ENCODE measurements at places on chromosomes 2 and 18.

GRCh38 chr2:1509271-1510065 is 96.2 kb downstream of the TPO start:
- H3K27me3 ChIP-seq, result no peaks in the 10 kb centered on the region
- H3K4me1 ChIP-seq, result no peaks in the 10 kb centered on the region
- no peak for DNase-seq
- no peaks in the 10 kb centered on the region for H3K36me3 ChIP-seq
- no peak overlapping the region for H3K4me3 ChIP-seq

GRCh38 chr2:10538224-10538894 is 90.2 kb upstream of the ODC1 start:
- H3K27ac ChIP-seq, result no peak overlapping the region
- H3K4me3 ChIP-seq, result no peak overlapping the region
- DNase-seq, result no peak
- no peaks in the 10 kb centered on the region for H3K4me1 ChIP-seq
- no peaks in the 10 kb centered on the region for H3K27me3 ChIP-seq

DNA sequence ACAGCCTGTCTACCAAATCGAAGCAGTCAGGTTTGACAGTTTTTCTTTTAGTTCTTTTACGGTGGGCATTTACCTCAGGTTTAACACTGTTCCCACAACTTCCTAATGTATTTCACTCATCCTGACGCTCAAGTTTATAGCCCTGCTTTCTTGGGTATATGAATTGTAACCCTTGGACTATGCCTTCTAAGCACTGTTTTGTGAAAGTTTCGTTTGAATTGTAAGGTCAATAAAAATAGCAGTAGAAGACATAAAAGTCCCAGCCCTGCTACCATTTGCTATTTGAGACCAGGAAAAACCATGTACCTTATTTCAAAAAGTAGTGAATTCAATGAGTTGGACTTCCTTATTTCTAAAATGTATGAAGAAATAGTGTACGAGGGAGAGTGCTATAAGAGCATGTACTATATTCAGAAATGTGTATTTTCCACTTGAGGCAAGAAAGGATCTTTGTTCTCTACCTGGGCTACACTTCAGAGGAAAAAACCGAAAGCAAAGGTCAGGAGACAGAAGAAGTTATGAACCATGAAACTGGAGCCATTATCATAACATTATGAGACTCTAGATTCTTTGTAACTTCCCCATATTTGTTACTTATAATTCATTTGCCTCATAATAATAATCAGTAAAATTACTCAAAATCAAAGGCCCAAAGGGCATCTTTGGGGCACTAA is 1.9 kb upstream of the ZC3H15 start:
- H3K27me3 ChIP-seq, result no peaks in the 10 kb centered on the region
- peaks cover 7% of the 10 kb centered on the region for H3K4me1 ChIP-seq
- DNase-seq, result peak; percentile 65

- DNase-seq, result no peak
- H3K4me1 ChIP-seq, result peaks cover 20% of the 10 kb centered on the region
- no peak overlapping the region for H3K27ac ChIP-seq
- H3K4me3 ChIP-seq, result no peak overlapping the region
Measured at GRCh38 chr2:86039963-86040655, 65.6 kb downstream of the POLR1A start.

- H3K4me1 ChIP-seq, result no peaks in the 10 kb centered on the region
- H3K27me3 ChIP-seq, result no peaks in the 10 kb centered on the region
- H3K4me3 ChIP-seq, result no peak overlapping the region
- no peak for DNase-seq
Measured at GRCh38 chr2:98561902-98562695, 46.2 kb downstream of the COA5 start.

- DNase-seq, result no peak
Measured at GRCh38 chr2:112728378-112729175, 7.8 kb downstream of the NT5DC4 start.

DNA sequence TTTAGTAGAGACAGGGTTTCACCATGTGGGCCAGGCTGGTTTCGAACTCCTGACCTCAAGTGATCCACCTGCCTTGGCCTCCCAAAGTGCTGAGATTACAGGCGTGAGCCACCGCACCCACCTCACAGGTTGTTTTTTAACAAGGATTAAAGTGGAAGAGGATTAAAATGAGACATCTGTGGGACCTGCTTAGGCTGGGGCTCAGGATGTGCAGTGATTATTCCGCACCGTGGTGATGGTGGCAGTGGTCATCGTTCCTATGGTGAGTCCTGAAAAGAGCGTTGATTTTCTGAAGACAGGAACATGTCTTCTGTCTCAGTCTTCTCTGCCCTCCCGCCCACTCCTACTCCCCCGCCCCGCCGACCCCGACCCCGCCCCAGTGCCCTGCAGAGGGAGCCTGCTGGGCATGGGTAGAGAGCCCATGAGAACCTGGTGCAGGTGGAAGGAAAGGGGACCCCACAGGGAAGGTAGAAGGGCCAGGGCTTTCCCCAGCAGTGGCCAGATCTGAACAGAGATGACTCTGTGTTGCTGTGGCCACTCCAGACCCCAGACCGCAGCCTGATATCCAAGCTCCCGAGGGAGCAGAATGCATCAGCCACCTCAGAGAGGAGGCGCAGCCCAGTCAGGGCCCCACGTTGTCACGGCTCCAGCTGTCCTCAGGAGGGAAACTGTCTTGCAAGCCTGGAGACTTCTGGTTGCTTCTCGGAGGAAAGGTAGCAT is 34.5 kb upstream of the FOSL2 start:
- H3K36me3 ChIP-seq, result no peaks in the 10 kb centered on the region
- H3K27ac ChIP-seq, result no peak overlapping the region
- no peak overlapping the region for H3K4me3 ChIP-seq
- no peaks in the 10 kb centered on the region for H3K27me3 ChIP-seq

All from large intestine (tissue), 12 donors.